ENCODE measurements at places on chromosomes 12 and 14. TPM values are rescaled to one million over a fixed set of nuclear protein-coding genes. Genes with fewer than 3 reads are reported as not detected.

DNA sequence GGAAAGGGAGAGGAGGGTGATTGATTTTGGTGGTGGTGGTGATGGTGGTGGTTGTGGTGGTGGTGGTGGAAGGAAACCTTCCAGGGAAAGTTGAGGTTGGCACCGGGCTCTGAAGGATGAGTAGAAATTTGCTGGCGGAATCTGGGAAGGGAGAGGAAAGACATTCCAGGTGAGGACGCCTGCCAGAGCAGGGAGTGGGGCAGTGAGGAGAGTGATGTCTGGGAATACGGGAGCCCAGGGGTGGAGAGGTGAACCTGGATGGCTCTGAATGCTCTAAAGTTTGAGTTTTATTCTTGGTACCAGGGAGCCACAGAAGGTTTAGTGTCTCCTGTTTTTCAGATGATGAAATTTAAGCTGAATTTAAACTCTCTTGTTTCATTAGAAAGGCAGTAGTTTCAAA, 16.0 kb downstream of the CHST11 start:
- DNase-seq = no peak

DNA sequence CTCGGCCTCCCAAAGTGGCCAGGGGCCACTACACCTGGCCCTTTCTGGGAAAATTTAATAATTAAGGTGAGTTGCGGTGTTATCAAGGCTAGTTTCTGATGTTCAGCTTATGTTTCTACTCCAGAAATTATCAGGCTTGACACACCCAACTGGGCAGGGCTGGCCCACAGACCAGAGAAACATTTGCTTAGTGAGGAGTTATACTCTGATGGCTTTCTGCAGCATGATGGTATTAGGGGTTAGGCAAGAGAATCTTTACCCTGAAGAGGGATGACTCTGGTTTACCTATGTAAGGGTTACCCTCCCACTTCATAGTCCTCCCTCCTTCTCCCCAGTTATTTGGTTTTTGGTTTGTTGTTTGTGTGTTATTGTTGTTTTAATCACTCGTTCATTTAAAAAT, 24.5 kb upstream of the HECTD1 start:
- DNase-seq = no peak

The KRT74 gene
- total RNA-seq = not detected

DNA sequence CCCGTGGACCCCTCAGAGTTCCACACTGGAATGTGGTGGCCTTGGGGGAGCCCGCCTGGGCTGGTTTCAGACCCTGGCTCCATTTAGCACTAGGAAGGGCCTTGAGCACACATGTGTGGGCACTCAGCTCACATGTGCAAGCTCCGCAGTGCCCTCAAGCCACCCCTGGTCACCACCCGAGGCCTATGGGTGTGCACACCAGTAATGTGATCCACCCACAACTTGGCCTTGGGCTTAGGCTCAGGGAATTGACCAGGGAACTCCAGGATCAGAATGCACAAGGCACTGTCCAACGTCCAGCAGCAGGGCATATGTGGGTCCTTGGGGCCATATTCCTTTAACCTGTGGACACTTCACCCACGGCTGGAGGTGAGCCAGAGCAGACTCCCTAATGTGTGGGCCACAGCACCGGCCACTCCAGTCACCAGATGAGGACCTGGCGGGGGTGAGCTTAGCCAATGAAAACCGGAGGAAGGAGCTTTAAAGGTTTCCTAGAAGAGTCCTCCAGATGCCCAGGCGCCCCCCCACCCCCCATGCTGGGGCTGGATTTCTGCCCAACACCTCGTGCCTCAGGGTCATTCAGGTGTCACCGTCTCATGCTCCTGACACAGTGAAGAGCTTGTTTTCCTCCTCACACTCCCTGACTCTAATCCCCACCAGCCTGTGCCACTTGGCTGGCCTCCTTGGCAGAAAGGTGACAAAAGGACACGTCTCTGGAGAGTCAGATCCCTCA, 209.2 kb downstream of the ZFP36L1 start:
- no peak for DNase-seq

DNA sequence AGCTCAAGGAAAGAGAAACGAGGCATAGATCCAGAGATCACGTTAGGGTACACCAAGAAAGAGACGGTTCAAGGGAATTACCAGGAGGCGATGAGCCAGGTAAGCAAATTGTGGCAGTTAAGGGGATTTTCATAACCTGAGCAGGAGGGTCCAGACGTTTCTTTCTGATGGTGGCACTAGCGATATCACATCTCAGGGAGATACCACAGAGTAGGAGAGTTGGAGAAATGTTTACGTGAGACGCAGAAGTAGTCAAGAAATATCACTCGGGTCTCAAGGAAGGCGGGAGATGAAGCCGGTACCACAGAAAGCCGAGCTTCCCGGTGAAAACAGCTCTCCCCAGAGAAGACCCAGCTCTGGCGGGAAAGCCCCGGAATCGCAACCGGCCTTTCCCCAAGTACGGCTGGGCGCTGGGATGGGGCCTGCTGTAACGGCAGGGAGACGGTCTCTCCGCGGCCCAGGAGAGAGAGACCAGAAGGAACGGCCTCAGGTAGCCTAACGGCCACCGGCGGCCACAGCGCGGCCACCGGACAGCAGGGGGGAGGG, 485 bp downstream of the SENP1 start:
- no peak for DNase-seq

The GALNT8 gene
- 1.9 TPM for total RNA-seq

The PRH2 gene
- not detected for total RNA-seq

- DNase-seq = no peak
Observed at GRCh38 chr14:75223664-75224154, 47.3 kb upstream of the TMED10 start.

DNA sequence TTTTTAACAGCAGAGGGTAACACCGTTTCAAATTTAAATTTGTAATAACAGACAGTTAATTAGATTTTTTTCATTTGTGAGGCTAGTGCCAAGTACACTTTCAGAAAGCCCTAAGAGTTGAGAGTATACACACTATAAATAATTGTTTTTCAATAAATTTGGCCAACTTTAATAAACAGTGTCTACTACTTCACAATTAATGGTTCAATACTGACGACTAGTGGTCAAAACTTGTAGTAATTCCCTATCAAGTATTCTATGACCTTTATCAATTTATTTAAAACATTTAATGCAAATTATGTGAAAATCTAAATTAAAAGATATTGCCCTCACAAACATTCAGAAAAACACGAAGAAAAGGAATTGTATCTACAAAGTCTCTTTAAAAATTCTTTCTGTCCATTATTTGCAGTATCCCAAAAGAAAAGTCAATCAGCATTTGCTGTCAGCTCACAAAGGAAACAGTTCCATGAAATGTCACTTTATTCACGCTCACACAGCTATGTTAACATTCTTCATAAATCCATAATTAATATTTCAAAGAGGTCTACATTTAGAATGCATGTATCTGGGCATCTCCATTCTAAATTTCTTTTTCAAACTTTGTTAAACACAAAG, 91.2 kb downstream of the CEP128 start:
- DNase-seq = no peak

DNA sequence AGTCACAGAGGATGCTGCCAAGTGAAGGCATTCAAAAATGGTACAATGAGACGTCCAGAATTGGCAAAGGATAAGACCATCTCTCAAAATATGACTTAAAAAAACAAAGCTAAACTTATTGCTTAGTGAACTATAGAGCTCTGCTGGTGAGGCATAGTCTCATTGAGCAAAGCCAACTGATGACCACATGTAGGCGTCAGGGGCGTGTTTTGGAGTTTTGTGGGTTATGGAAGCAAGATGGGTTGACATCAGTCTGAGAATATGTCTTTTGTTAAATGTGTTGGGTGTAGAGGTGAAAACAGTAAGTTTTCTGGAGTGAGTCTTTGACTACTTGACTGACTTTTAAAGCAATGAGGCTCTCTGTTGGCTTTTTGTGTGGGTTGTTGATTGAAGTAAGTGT, 47.2 kb downstream of the ATL1 start:
- no peak for DNase-seq

The CYP27B1 gene
- total RNA-seq = 1.1 TPM

- no peak for DNase-seq
Observed at GRCh38 chr12:64569923-64570691, 40.2 kb upstream of the RASSF3 start.

DNA sequence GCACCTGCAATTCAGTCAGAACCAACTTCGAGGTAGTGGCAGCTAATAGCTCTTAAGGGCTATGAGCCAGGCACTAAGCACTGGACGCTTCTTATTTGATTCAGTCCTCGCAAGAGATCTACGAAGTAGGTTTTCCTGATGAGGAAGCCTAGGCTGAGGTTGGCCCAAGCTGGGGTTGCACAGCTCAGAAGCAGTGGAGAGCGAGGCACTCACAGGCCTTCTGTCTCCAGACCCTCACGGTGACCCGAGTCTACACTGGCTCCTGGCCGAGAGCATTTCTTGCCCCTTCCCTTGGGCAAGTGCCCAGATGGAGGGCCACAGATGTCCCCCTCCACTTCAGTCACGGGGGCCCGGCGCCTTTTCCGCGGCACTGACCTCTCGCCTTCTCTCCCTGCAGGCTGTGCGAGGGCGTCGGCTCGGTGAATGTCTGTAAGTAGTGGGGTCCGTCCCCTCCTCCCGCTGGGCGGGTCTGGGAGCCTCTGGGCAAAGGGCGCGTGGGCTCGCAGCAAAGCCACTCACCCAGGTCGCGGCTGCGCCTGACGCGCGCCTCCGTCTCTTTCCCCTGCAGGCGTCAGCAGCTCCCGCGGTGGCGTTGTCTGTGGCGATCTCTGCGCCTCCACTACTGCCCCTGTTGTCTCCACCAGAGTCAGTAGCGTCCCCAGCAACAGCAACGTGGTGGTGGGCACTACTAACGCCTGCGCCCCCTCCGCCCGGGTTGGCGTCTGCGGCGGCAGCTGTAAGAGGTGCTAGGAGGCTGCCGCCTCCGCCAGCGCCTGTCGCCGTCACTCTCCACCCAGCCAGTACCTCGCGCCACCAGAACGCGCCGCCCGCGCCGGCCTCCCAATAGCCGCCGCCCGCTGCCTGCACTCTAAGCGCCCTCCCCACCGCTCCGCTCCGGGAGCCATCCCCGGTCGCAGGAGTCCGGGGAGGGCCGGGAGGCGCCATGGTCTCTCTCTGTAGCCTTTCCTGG, 13.1 kb downstream of the KRT83 start:
- peak; percentile 84 for DNase-seq

DNA sequence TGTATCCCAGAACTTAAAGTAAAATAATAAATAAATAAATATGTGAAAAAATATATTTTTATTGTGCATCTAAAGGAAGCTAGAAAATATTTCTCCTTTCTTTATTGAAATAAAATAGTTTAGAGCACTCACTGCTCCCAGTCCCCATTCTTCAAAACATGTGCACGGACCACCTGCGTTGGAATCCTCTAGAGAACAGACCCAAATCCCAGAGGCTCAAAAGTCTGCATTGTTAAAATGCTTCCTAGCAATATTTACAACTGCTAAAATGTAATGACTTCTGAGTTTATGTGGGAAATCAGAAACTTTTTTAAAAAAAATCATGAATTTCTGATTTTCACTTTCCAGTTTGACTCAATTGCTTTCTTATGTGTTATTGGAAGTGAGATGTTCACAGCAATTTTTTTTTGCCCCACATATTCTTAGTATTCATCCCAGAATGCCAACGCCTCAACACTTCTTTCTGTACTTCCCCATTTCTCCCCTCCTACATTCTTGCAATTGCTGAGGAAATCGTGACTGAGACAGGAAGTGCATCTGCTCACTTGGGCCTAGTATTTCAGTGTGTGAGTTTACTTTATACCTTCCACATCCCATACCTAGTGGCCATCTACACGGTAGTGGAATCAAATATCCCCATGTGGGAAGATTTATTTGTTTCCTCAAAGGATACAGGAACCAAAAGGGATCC, 116.0 kb upstream of the FLRT2 start:
- no peak for DNase-seq

- no peak for DNase-seq
Observed at GRCh38 chr12:113391145-113391544, 12.5 kb downstream of the SDS start.

- DNase-seq = no peak
Observed at GRCh38 chr14:65772466-65772865, 359.9 kb downstream of the FUT8 start.

DNA sequence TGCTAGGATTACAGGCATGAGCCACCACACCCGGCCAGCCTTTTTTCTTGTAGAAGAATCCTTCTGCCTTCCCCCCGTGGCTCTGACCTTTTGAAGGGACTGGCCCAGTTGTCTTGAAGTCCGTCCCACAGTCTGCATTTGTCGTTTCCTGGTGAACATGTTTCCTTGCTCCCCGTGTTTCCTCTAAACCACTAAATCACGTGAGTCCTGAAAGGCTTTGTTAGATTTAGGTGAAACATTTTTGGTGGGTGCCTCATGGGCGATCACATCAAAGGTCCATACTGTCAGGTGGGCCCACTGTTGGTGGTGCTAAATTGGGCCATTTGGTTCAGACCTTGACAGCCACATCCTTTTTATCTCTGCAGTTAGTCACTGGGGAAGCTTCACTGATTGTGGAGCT, 26.3 kb downstream of the MLXIP start:
- no peak for DNase-seq

DNA sequence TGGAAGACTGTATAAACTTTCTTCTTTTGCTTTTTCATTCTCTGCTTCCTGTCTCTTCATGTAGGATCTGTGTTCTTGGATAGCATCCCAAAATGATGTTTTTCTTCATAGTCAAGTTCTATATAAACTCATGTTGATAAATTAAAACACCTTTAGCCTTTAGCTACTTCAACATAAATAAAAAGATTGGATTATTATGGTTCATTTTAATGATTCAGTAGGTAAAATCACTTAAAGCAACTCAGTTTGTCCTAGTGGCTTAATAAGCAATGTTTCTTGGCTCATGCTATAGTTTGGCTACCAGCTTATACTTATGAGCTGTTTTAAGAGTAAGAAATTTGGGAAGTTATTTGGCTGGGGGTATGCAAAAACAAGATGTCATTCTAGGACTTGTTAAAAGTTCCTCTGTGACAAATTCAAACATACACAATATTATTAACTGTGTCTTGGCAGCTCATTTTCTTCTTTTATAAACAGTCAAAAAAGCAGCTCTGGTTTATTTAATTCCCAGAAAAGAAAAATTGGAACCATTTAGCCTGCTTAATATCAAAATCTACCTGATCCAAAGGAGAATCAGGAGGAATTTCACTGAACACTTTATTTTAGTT, 111.4 kb downstream of the TMTC3 start:
- no peak for DNase-seq

The ZBTB42 gene
- 3.3 TPM for total RNA-seq

The TC2N gene
- 12.7 TPM for total RNA-seq

- no peak for DNase-seq
Observed at GRCh38 chr14:60756847-60757246, 22.3 kb downstream of the MNAT1 start.

DNA sequence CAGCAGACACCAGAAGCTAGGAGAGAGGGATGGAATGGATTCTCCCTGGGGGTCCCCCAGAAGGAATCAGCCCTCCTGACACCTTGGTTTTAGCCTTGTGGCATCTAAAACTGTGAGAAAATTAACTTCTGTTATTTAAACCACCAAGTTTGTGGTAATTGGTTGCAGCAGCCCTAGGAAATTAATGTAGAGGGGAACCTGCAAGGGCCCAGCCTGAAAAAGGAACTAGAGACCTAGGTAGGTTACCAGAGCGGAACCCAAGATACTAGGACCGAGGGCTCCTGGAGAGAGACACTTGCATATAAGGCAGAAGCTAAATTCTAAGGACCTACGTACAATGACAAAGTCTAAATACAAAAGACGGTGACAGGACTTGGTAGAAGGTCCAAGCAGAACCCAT, 8.1 kb upstream of the DENND5B start:
- DNase-seq = no peak

- DNase-seq = no peak
Observed at GRCh38 chr14:80388980-80389711, 177.8 kb upstream of the DIO2 start.

GRCh38 chr14:23438101-23438971, 2.9 kb upstream of the MYH7 start:
- peak; percentile 44 for DNase-seq

The DHRS2 gene
- not detected for total RNA-seq

- DNase-seq = no peak
Observed at GRCh38 chr14:86766469-86766868, 1226.5 kb downstream of the GALC start.

All from posterior vena cava (tissue), 2 donors.